ENCODE measurements at places on chromosomes 12 and 14.

- DNase-seq = no peak
Observed at GRCh38 chr14:68666236-68666635, 126.6 kb downstream of the ZFP36L1 start.

- no peak for DNase-seq
Observed at GRCh38 chr12:57063991-57064685, 14.2 kb upstream of the MYO1A start.

GRCh38 chr12:121330692-121331091 lies 21.5 kb downstream of the ANAPC5 start:
- no peak for DNase-seq

- no peak for DNase-seq
Observed at GRCh38 chr14:90175631-90176030, 80.7 kb upstream of the PSMC1 start.

DNA sequence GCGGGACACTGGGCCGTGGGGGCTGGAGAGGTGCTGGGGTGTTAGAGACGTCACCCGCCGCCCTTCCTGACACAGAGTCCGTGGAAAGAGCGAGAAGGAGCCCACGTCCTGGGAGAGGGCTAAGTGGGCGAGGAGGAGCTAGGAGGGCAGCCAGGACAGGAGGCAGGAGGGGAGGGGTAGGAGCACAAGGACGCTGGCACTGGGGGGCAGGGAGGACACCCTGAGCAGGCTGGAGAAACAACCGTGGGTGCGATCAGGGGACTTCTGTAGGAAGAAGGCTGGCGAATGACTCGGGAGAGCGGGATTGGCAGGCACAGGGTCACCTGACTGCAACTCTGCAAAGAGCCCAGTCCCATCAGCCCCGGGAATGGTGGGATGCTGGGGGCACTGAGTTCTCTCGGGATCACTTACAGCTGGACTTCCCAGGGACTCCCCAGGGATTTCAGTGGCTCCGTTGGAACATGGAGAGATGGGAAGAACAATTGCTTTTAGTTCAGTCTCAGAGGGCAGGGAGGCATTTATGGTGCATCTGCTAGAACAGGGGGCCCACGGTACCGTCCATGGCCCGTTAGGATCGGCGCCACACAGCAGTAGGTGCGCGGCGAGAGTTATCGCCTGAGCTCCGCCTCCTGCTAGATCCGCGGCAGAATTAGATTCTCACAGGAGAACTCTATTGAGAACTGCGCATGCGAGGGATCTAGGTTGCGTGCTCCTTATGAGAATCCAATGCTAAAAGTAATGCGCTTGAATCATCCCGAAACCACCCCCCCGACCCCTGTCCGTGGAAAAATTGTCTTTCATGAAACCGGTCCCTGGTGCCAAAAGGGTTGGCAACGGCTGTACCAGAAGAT lies 24.3 kb downstream of the UBR7 start:
- DNase-seq = no peak

- DNase-seq = no peak
Observed at GRCh38 chr12:4743046-4743445, 22.8 kb downstream of the GALNT8 start.

DNA sequence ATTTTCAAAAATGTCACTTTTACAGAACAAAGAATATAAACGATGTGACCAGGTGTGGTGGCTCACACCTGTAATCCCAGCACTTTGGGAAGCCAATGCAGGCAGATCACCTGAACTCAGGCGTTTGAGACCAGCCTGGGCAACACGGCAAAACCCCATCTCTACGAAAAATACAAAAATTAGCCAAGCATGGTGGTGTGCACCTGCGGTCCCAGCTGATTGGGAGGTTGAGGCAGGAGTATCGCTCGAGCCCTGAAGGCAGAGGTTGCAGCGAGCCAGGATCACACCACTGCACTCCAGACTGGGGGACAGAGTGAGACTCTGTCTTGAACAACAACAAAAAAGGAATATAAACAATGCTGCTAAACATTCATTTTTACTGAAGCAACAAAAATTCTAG lies 15.2 kb downstream of the HEATR5A start:
- no peak for DNase-seq

GRCh38 chr12:107369679-107370078 lies 276.3 kb upstream of the CRY1 start:
- DNase-seq = no peak

DNA sequence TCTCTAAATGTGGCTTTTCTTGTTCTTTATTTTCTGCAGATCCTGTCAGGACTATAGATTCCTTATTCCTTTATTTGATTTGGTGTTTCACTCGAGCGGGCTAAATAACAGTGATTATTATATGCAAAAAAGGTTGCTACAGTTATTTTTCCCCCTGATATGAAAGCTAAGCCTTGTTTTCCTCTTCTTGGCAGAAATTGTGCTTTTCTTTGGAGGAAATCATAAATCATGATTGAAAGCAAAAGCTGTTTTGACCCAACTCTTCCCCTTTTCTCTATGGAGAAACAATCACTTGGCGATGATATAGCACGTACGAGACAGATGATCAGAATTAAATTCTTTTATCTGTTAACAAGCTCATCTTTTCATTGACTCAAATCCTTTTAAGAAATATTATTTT lies 31.4 kb downstream of the PPFIBP1 start:
- no peak for DNase-seq

GRCh38 chr12:66999141-66999540 lies 270.0 kb upstream of the CAND1 start:
- no peak for DNase-seq

GRCh38 chr12:112574896-112575558 lies 156.3 kb downstream of the PTPN11 start:
- no peak for DNase-seq

- DNase-seq = no peak
Observed at GRCh38 chr12:110199339-110200123, 75.4 kb downstream of the IFT81 start.

DNA sequence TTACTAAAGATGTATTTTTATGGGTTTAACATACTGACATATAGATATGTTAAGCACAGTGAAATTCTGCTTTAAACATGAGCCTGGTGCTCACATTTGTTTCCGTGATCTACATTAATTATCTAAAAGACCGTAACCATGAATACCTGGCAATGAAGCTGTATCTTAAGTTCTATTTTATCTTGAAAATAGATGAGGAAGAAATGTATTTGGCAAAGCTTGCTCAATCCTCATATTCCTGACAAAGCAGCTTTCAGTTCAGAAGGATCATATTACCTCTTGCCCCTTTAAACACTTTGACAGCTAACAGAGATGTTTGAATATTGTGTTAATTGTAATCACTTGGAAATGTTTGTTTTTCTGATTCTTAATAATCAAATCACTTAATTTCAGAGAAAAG lies 9.8 kb downstream of the EPYC start:
- no peak for DNase-seq

DNA sequence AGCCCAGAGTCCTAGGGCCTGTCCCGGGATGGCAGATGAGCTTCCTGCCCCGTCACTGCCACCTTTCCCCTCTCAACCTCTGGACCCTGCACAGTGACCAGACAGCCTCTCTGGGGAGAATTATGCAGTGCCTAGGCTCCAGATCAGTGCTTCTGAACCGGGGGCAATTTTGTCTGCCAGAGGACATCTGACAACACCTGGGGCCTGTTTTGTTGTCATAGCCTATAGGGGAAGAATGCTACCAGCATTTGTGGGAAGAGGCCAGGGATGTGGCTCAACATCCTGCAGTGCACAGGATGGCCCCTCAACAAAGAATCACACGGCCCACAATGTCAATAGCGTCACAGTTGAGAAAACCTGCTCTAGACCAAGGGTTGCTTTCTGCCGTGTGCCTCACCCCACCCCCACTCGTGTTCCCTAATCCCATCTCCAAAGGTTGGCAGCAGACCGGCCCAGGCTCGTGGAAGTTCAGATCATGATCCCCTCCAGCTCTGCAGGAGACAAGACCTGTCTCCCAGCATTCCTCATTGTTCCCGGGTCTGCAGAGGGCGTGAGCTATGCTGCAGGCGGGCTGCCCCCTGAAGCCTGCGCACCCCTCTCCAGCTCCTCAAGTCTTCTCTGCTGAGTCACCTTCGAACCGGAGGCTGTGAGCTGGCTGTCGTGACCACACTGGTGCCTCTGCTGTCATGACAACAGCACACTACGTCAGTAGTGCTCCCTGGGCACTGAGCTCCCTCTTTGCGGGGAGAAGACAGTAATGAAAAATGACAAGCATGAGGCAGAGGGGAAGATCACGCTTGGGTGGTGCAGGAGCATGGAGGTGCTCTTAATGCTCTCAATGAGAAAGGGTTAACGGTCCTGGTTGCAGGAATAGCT lies 2.0 kb upstream of the GAPDH start:
- no peak for DNase-seq

- no peak for DNase-seq
Observed at GRCh38 chr14:61167642-61168041, 113.5 kb downstream of the TMEM30B start.

DNA sequence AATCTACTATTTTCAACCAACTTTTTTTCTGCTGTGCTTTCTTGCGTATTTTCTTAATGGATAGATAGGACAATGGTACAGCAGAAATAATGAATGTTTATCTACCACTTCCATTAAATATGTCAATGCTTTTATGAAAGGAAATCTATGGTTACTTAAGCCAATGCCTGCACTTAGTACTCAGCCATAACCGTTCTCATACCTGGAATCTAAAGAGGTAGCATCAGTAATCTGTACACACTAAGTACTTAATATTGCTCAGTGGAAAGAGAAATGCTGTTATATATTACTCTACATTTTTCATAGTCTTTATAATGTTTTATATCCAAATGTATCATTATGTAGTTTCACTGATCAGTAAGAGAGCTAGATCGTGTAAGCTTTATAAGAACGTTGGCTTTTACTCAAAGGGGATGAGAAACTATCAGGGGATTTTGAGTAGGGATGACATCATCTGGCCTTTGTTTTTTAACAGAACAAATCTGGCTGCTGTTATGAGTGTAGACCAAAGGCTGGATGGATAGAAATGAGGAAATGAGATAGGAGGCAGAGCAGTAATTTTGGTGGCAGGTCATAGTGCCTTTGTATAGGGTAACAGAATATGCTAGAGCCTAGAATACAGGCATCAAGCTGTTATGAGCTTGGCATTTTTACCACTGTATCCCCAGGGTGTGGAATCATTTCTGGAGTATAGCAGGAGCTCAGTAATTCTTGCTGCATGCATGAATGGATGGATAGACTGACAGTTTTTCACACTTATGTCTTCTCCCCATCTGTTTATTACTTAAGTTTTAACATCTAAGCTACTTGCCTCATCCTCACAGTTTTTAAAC lies 34.0 kb downstream of the ALG10B start:
- DNase-seq = no peak

DNA sequence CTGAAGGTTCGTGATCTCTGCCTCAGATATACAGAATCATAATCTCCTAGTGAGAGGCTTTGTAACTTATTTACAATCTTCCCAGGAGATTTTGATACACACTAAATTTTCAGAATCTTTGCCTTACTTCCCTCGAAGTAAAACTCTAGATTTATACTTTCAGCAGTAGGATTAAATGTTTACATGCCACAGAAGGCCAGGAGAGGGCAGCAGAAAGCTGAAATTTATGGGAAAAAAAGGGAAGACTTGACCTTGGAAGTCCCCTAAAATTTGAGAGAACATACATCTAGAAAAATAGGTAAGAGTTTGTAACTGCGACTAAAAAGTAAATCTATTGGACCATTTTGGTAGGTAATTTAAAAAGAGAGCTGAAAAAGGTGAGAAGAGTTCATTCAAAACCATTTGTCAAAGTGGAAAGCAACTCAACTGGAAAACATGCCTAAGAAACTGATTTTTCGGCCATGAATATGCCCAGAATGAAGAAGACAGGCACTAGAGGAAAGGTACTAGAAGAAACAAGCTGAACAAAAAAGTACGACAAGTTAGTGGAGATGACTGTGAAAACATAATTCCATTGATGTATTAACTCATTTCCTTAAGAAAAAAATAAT lies 242.0 kb upstream of the MDGA2 start:
- DNase-seq = no peak

DNA sequence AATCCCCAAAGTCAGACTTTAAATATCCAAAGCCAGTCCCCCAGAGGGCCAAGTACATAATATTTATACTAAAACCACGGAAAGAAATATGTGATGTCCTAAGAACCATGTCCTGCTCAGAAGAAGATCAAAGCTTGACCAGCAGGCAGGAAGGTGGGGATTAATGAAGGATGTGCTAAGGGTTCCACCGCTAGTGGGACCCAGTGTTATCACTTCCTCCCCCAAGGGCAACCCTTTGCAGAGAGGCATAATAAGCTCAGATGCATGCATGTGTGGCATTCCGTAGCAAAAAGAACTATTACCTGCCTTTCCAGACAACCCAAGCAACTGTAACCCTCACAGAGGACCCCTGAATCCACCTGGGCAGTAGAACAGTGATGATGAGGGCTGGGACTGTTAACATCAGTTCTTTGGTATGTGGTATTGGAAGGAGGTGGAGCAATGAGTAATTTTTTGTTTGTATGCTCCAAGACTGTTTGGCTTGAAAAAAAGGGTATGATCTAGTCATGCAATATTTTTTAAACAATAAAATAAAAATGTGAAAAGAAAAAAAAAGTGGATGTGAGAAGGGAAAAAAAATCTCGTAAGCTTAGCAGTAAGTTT lies 71.7 kb upstream of the ETV6 start:
- no peak for DNase-seq

GRCh38 chr12:64633011-64633939 lies 23.0 kb downstream of the RASSF3 start:
- no peak for DNase-seq

DNA sequence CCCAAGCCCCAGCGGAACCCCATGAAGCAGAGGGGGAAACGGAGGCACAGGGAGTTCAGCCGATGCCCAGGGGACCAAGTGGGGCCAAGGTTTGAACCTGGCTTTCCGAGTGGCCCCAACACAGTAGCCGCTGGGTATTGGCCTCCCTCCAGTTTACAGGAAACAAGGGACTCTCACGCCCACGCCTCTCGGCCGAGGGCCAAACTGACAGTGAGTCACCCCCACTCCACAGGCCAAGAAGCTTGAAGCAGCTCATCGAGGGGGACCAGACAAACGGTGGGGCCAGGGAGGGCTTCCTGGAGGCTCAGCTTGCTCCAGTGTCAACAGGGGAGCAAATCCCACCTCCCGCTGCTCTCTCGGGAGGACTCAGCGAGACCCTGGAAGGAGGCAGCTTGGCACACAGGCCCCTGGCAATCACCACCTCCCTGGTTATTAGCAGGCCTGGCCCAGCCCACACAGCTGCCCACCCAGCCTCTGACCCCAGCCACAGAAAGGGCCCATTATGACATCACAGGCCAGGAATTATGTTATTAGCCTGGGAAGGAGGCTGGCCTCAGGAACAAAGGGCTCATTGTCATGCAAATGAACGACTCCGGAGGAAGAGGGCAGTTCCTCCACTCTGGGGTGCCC lies 54.6 kb downstream of the NCOR2 start:
- DNase-seq = no peak

- DNase-seq = peak; percentile 22
Observed at GRCh38 chr12:118979763-118980406, 1.5 kb upstream of the SRRM4 start.

- DNase-seq = no peak
Observed at GRCh38 chr12:2544230-2544629, 250.5 kb upstream of the FKBP4 start.

- DNase-seq = no peak
Observed at GRCh38 chr14:23364164-23365035, 572 bp downstream of the EFS start.

All from NCI-H2081 treated with DMSO at 0.1 percent for 48 hours (cell line).